Panc1 (cell line): ENCODE measurements at places on chromosomes 7 and 10.

DNA sequence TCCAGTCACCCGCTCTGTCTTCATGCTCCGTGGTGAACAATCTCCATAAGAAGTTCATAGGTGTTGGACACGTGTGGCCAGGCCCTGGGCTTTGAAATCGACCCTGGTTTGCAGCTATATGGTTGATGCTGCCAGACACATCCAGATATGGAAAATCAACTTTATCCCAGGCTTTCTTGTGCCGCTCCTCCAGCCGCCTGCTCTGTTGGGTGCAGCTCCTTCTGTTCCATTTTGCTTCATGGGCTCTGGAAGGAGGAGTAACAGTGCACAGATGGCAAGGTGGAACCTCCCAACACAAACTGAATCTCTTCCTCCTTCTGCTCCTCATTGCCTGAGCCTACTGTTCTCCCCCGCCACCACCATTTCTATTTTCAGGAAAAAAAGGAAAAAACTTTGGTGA is 44.7 kb downstream of the THNSL1 start:
- no peak for DNase-seq

- no peak for DNase-seq
Measured at GRCh38 chr10:124179308-124180043, 86.1 kb upstream of the CHST15 start.

GRCh38 chr7:79810916-79811315 is 323.7 kb upstream of the GNAI1 start:
- DNase-seq = no peak

- no peak for DNase-seq
Measured at GRCh38 chr10:126702181-126702580, 31.7 kb upstream of the C10orf90 start.

DNA sequence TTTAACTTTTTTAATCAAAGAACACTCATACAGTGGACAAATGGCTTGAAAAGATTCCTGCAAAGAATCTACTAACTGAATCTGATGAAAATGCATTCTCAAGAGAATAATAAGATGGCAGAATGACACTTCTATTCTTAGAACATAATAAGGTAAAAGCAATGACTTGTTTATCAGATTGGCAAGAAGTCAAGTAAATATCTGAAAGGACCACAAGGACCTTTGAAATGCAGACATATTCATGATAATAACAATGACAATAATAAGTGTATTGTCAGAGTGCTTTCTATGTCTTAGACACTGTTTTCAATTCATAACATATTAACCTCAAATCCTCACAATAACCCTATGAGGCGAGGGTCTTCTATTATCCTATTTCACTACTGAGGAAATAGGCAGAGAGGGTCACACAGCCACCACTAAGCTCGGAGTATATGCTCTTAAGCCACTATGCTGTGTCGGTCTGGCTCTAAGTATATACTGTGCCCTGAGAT is 10.6 kb downstream of the HACD1 start:
- DNase-seq = no peak

DNA sequence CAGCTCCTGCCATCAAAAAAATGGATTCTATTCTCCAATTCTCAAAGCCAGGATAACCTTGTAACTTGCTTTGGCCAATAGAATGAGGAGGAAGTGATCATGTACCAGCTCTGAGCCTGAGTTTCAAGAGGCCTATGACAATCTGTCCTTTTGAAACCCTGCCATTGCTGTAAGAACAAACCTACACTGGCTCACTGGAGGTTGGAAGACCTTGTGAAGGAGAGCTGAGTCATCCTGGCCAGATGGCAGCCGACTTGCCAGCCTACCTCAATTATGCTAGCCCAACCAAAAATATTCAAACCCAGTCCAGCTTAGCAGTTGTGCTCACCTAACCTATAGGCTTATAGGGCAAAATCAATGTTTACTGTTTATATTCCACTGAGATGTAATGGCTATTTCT is 93.0 kb downstream of the HGF start:
- DNase-seq = no peak

DNA sequence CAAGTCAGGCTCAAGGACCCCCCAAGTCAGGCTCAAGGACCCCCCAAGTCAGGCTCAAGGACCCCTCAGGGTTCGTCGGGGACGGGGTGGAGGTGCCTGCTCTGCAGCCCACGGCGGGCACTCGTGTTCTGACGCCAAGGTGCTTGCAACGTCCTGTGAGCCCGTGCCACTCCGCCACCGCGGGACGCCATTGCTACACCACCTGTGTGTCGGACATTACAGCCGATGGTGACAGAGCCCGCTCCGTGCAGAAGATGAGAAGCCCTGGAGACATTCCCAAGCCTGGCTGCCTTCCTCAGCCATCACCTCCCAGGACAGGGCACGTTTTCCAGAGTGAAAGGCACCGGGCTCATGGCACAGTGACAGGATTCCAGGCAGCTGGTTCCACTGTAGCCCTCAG is 97.7 kb upstream of the DNAAF5 start:
- no peak for DNase-seq

GRCh38 chr7:132518102-132518838 is 58.0 kb downstream of the PLXNA4 start:
- peak; percentile 8 for DNase-seq

- DNase-seq = no peak
Measured at GRCh38 chr10:24150853-24151252, 58.1 kb upstream of the KIAA1217 start.

- DNase-seq = no peak
Measured at GRCh38 chr7:99579956-99580777, 17.9 kb upstream of the TMEM225B start.

GRCh38 chr7:129213828-129214227 is 11.0 kb upstream of the AHCYL2 start:
- DNase-seq = no peak

DNA sequence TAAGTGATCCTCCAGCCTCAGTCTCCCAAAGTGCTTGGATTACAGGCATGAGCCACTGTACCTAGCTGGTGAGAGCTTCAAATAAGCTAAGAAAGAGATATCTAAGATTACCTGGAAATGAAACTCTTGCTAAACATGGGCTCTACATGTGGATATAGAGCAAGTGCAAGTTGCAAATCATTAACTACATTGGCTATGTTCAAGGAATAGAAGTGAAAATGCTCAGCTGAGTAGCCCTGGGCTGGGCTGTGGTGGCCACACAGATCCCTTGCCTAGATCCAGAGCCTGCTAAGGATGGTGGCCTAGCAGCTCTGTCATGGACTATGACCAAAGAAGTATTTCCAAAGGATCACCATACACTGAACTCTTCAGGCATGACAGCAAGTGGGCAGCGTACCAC is 209.3 kb downstream of the PLXNA4 start:
- no peak for DNase-seq

- DNase-seq = no peak
Measured at GRCh38 chr7:113486548-113486947, 368.2 kb upstream of the SMIM30 start.

- no peak for DNase-seq
Measured at GRCh38 chr10:128563387-128563786, 437.2 kb upstream of the MKI67 start.

GRCh38 chr10:79361726-79362397 is 14.6 kb downstream of the PPIF start:
- no peak for DNase-seq

- DNase-seq = no peak
Measured at GRCh38 chr10:75765789-75766096, 334.3 kb downstream of the LRMDA start.

GRCh38 chr10:20993389-20993788 is 96.3 kb upstream of the NEBL start:
- no peak for DNase-seq
